ENCODE measurements at places on chromosomes 11 and 22.

- no peak for DNase-seq
These were observed 88.5 kb downstream of the WNT7B start for GRCh38 chr22:45888221-45889092.

DNA sequence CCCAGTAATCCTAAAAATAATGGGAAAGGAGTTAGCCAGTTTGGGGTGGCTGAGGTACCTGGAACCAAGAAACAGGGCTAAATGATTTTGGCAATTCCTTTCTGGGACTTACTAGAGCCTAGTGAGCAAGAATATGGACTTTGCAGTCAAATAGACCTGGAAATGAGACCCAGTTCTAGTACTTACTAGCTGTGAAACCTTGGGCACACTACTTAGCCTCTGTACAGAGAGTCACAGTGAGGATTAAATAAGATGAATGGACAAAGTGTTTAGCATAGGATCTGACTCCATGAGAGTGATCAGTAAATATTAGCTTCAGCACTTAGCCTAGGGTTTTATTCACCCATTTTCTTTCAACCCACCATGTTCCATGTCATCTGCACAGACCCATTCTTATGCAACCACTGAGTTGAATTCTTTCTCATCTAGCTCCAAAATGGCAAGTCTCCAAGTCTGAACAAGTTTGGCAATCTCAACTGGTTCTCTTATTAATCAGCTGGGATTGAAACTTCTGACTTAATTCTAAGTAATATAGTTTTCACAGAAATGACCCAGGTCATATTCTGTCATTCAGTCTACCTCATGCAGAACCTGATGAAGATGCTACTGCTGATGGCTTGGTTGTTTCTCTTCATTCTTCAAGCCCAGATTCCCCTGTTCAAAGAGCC lies 15.0 kb upstream of the SORL1 start:
- DNase-seq, result no peak

DNA sequence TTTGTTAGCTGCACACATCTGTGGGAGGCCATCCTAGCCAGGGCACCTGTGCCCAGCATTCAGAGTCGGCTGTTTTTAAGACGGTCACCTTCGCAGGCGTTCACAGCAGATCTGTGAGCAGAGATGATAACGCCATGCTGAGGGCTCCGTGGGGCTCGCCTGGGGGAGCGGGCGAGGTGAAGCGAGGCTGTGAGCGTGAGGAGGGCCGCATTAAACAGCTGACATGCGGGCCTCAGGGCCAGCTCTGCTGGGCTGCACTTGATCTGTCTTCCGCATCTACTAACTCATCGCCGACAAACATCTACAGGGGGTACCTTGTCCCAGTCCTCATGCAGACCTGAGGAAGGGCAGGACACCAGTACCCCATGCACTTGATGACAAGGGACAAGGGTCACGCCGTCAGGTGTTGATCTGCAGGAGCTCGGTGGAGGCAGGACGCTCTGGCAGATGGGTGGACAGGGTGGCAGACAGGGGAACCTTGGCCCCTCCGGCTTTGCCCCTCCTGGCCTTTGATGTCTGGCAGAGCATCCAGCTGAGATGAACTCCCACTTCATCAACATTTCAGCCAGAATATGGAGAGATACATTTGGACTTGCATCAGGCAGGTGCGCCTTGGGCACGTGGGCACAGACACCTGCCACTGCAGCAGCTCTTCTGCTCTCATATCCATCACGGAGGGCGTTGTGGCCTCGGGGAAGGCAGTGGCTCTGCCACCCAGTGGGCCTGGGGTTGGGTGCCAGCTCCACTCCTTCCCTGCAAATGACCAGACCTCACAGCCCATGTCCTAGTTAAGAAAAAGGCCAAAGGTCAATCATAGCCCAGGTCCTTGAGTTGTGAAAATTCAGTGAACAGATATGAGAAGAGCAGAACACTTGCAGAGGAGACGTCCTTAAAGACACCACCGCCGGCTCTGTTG lies 822.9 kb downstream of the BRD1 start:
- DNase-seq, result no peak

DNA sequence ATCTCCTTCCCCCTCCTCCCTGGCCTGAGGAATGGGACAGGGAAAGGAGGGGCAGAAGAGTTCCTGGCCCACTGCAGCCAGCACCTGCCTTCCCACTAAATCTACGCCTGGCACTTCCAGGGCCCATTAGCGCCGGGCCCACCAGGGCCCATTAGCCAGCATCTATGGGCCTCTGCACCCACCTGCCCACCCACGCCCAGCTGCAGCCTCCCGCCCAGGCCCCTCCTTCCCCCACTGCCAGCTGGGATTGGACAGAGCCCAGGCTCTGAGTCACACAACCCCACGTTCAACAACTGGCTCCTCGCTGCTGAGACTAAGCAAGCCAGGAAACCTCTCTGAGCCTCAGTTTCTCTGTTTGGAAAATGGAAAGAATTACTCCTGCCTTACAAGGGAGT lies 48.7 kb downstream of the CYTH4 start:
- DNase-seq, result no peak

- no peak for DNase-seq
These were observed 454.6 kb downstream of the MIAT start for GRCh38 chr22:27111796-27112672.

GRCh38 chr22:24146791-24147353 lies 34.4 kb upstream of the SUSD2 start:
- no peak for DNase-seq

- DNase-seq, result peak; percentile 71
These were observed 29.2 kb upstream of the XBP1 start for GRCh38 chr22:28829358-28830181.
